ENCODE measurements at places on chromosomes 3 and 15.

- DNase-seq = no peak
Observed at GRCh38 chr3:194205675-194206133, 69.8 kb downstream of the HES1 start.

DNA sequence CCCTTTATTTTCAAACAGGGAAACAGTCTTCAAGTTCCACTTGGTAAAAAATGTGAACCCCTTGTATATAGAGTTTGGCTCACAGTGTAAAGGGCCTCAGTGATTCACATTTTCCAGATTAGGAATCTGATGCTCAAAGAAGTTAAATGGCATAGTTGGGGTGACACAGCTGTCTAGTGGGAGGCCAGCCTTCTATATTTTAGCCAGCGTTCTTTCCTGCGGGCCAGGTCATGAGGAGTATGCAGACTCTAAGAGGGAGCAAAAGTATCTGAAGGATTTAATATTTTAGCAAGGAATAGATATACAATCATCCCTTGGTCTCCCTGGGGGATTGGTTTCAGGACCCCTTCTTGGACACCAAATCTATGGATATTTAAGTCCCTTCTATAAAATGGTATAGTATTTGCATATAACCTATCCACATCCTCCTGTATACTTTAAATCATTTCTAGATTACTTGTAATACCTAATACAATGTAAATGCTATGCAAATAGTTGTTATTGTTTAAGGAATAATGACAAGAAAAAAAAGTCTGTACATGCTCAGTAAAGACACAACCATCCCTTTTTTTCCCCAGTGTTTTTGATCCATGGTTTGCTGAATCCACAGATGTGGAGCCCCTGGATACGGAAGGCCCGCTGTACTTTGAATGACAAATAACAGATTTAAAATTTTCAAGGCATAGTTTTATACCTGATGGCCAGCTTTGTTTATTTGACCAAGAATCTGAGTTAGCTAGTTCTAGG, 7.0 kb downstream of the B2M start:
- DNase-seq = no peak

GRCh38 chr3:10744098-10744465, 71.9 kb upstream of the SLC6A11 start:
- DNase-seq = peak; percentile 62

DNA sequence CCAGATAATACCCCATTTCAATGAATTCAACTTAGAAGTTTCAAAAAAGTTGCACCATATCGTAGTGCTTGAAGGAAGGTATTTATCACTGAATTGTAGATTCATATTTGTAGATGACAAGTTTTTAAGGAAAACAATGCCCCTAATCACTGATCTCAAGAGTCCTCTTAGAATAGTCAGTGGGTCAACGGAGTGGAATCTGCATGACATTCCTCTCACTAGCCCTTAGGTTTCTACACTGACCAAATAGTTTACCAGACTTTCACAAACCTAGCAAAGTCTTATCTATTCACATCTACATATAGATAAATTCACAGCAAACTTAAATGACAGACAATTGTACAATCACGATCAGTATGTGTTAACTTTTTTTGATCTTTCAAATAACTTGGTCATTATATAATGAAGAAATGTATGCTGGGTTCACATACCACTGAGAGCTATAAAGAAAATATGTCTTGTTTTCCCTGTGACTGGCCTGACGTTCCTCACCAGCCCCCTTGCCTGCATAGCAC, 35.7 kb upstream of the PHLDB2 start:
- no peak for DNase-seq

DNA sequence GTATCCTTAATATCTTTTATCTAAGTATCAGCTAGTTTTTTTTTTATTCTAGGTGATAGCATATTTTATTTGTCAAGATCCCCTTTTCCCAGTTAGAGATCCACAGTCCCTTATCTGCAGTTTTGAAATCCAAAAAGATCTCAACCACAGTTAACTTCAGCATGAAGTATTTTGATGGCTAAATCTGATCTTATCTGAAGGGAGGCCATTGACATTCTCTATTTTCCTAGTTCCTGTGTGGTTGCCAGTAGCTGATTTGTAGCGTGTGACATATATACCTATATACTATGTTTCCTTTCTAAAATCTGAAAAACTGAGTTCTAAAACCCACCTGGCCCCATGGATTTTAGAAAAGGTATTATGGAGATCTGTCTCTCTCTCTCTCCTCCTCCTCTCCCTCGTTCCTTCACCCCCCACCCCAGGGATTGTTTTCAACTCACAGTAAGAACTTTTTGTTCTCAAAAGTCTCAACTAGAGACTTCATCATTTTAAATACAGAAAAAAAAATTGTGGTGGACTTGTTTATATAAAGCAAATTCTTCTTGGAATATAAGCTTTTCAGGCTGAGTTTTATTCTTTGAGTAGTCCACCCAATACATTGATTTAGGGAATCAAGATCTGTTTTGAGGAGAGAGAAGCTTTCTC, 12.3 kb downstream of the TCF12 start:
- no peak for DNase-seq

- DNase-seq = peak; percentile 16
Observed at GRCh38 chr3:130699765-130700164, 46.9 kb downstream of the PIK3R4 start.

DNA sequence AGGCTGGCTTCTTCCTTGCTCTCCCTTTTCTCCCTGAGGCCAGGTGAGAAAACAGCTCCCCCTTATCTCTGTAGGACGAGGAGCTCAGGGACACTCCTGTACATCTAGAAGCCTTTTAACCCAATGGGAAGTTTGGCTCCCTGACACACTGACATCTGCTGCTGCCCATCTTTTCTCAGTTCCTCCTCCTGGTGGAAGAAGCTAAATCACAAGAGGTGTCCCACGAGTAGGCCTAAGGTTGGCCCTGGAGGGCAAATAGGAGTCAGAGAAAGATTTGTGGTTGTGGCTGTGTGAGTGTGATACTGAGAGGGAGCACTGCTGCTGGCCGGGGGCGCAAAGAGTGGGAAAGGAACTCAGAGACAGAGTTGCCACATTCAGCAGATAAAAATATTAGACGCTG, 49.5 kb downstream of the ARHGAP31 start:
- no peak for DNase-seq

DNA sequence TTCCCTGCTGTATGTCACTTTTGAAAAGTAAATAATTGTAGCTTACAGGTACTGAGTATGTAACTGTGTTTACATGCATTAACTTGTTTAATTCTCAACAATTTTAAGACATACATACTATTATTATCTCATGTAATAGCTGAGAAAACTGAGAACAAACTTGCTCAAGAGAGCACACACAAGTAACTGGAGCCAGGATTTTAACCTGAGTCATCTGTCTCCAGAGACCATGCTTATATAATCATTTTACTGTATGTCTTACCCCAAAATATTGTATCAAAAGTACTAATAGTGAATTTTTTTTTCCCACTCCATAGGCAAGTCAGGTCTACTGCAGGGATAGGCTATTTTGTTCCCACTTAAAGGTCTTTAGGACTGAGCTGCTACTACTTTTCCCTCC, 95.4 kb downstream of the FEZF2 start:
- no peak for DNase-seq

DNA sequence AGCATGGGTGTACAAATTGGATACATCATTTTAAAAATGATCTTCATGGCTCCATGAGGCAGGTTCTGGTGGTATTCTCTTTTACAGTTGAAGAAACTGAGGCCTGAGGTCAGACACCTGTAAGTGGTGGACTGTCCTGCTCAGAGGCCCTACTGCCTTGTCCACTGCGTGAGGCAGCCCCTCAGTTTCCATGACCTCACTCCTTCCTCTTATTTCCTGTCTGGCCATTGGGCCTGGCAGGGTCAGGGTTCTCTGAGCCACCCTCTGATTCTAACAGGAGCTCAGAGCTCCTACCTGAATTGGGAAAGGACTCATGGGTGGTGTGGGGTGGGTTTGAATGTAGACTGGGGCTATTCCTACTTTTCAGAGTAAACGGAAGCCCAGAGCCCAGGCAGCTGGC, 17.5 kb downstream of the PLEKHO2 start:
- no peak for DNase-seq

DNA sequence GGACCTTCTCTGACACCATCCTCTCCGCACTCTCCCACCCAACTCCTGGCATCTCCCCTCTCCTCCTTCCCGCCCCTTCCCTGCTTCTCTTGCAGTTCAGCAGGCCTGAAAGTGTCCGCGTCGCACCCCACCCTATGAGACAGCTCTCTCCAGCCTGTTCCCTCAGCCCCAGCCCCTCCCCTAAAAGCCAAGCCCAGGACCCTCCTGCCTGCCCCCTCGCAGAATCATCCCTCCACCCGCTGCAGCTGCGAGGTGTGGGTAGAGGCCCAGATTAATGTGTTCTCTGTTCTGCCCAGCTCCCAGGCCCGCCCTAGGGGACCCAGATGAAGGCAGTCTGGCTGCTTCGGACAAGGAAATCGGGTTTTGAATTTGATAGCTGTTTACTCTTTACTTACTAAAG, 410 bp downstream of the PRR23E start:
- DNase-seq = no peak

GRCh38 chr3:188348435-188349244, 194.7 kb downstream of the LPP start:
- DNase-seq = no peak

DNA sequence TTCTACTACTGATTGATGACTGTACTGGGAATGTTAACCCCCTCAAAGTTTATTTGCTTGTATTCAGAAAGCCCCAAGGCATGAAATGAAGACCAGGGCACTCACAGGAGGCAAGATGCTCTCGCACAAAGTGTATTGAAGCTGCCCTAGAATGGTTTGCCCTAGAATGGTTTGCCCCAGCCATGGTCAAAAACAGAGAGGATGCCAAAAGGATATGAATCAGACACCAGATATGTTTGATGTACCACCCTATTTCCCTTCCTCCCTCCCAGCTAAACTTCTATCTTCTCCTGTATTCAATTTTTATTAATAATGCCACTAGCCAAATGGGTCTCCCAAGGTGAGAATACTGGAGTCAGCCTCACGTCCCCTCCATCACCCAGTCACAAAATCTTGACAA, 101.3 kb downstream of the TMCO5A start:
- no peak for DNase-seq

- DNase-seq = no peak
Observed at GRCh38 chr3:197468866-197469382, 86.8 kb downstream of the BDH1 start.

DNA sequence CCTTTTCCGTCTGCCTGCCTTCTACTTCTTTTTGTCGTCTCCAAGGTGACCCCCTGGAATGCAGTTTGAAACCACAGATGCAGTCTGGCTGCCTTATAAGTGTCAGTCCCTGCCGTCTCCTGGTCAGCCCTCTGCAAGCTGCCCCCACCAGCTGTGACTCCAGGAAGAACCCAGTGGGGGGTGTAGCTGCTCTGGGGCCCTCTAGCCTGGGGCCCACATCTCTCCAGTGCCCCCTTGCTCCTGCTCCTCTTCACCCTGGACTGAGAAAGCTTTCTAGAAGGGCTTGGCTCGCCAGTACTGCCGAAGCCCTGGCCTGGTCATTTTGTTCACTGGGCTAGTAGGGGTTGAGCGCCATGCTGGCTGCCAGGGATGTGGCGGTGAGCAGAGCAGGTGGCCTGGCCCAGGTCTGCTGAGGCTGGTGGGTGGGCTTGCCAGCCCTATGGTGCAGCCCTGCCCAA, 21.3 kb downstream of the SYNM start:
- DNase-seq = no peak

DNA sequence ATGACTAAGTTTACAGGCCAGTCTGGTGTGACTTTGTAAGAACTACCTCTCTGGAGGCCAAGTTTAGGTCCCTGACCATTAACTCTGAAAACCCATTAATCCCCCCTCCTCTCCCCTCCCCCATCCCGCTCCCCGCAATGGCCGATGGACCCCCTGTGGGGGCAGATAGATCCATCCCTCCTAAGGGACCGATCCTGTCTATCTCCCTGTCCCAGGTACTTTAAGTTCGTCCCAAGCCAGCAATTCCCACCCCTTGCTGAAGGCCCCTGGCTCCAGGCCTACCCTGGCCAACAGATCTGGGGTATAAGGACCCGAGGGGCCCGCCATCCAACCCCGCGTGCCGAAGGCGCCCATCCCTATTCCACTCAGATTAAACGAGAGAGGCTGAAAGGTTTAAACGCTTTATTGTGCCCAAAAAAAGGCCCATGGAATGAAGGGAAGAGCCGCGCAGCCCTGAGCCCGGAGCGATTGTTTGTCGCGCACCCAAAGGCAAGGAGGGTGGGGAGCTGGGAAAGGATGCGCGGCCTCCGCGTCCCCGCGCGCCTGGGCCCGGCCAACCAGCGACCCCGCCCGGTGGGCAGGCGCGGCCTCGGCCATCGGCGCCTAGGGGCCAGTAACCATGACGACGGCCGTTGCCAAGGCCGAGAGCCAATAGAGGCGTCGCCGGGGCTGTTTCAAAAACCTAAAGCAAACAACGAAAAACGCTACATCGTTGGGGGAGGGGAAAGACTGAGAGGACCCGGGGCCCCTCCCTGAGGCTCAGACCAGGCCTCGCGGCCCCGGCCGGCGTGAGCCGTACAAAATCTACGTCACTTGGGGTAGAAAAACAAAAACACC, 35.9 kb downstream of the HMCES start:
- peak; percentile 95 for DNase-seq

- no peak for DNase-seq
Observed at GRCh38 chr3:25304916-25305315, 123.1 kb upstream of the RARB start.

- DNase-seq = no peak
Observed at GRCh38 chr3:63032881-63033280, 157.7 kb upstream of the CADPS start.

- DNase-seq = no peak
Observed at GRCh38 chr3:14434126-14434497, 31.7 kb downstream of the SLC6A6 start.

DNA sequence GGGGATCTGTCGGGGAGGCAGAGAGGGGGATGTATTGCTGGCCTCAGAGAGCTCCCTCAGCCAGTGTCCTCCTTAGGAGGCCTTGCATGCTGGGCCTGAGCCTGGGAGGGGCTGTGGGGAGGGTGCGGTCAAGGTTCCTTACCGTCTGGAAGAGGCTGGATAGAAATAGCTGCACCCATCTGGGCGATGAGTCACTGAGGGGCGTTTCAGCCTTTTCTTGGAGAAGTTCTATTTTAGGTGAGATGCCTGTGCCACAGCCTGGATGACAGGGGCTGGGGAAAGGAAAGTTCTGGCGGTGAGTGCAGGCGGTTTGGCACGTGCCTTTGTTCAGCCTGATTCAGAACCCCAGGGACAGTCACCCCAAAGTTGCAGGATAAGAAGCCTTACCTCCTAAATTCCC, 35.7 kb upstream of the APEH start:
- no peak for DNase-seq

DNA sequence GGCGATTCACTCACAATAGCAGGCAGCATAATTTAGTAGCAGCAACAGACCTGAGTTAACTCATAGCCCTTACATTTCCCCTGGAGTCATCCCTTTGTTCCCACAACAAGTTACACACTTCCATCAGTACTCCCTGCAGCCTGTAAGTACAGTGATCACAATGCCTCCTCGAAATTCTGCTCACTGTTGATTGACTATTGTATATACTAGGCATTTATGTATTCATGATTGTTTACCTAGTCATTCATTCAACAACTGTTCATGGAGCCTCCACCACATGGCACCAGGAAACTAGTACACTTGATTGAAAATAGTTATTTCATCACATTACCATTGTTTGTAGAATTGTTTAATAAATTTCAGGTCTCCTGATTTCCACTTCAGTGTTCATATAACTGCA, 71.4 kb upstream of the P3H2 start:
- DNase-seq = no peak

GRCh38 chr15:36208868-36209582, 370.4 kb upstream of the CDIN1 start:
- no peak for DNase-seq

Data from HuH-7.5 (cell line).